Amygdala (tissue), 56 donors: ENCODE measurements at places on chromosomes 7 and 10.

DNA sequence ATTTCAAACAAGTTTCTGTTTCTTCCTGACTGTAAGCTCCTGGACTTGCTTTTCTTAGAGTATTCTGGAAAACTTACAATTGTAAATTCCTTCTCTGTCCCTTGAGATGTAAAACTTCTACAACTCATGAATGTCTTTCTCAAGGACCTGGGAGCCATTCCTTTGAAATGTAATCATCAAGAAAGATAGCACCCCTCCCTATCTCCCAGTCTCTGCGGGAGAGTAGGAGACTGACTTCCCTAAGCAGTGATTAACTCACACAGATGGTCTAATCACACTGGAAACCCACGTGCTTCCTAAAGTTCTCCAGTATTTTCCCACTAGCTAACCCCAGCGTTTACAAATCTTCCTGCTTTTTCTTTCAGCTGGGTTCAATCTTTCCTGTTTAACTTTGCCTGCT is 549.4 kb downstream of the SORCS1 start:
- no peak for DNase-seq

GRCh38 chr7:158730383-158731346 is 26.1 kb upstream of the NCAPG2 start:
- DNase-seq, result no peak

- DNase-seq, result no peak
Measured at GRCh38 chr7:40105879-40106473, 28.4 kb downstream of the MPLKIP start.

DNA sequence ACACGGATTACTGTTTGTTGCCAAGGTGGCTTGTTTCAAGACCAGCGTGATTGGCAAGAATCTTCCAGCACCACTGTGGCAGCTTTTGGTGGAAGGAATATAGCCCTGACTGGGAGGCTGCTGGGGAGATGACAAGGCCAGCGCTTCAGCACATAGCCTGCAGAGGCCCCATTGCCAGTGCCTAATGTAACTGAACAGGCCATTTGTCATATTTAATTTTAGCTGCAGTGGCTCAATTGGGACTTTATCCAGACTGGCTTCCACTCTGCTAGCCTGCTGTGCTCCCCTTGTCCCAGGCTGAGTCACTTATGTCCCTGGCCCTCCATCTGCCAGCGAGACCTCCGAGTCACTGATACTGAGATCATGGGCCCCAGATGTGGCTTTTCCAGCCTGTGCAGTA is 483.1 kb downstream of the GALNT17 start:
- no peak for DNase-seq

- DNase-seq, result no peak
Measured at GRCh38 chr10:7412237-7412927, 1.5 kb upstream of the SFMBT2 start.

DNA sequence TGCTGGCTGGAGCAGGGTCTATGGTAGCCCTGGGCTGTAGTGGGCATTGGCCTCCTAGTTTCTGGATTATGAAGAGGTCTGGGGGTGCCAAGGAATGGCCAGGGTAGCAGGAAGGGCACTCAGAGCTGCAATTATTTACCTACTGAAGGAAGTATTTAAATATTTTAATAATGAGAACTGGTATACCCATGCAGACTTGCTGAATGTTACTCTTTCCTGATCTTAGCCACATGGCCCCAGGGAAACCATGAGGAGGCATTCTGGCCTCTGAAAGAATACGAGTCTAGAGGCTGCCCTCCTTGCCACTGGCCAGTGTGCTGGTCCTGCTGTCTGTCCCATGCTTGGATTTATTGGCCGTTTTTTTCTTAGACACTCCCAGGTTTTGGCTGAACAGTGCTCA is 599.7 kb downstream of the LRMDA start:
- no peak for DNase-seq

DNA sequence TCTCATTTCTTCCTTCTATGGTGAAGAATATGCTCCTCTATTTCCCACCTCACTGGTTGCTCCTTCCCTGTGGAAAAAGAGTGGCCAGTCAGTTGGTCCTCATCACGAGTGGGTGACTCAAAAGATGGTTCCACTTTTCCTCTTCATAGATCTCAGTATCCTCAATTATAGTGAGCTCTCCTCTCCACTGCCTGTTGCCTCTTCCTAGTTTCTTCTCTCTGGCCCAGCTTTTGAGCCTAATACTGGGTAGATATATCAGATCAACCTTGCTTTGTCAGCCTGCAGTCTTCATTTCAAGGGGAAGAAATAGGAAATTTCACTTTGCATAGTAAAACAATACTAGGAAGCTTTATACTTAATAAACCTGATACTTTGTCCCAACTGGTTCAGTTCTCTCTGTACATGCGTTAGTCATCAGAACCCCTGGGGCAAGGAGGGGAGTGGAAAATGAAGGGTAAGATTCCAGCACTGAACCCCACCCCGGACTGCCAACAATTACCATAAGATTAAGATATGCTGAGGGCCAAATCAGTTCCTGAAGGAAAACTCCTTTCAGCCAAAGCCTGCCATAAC is 15.5 kb upstream of the WNT16 start:
- DNase-seq, result no peak

DNA sequence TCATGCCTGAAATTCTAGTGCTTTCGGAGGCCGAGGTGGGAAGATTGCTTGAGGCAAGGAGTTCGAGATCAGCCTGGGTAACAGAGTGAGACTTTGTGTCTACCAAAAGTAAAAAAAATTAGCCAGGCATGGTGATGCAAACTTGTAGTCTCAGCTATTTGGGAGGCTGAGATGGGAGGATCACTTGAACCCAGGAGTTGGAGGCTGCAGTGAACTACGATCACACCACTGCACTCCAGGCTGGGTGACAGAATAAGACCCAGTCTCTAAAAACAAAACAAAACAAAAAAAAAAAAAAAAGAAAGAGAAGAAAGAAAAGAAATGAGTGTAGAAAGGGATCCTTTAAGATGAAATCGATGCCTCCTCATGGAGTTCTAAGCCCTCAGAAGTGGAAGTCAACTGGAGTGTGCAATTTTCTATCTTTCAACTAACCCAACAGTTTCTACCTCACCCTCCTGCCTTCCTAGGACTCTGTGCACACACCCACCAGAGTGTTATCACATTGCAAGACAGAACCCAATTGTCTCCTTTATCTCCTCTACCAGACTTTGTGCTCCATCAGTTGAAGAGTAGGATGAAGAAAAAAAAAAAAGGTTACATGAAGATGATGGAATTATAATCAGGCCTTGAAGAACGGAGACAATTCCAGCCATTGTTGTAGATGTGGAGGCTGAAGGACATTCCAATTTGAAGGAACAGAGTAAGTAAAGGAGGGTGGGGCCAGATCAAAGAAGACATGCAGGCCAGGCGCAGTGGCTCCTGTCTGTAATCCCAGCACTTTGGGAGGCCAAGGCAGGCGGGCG is 26.9 kb downstream of the NYAP1 start:
- no peak for DNase-seq

GRCh38 chr7:44235066-44235465 is 34.3 kb downstream of the YKT6 start:
- DNase-seq, result no peak

- no peak for DNase-seq
Measured at GRCh38 chr7:101792051-101792681, 25.3 kb upstream of the CUX1 start.

DNA sequence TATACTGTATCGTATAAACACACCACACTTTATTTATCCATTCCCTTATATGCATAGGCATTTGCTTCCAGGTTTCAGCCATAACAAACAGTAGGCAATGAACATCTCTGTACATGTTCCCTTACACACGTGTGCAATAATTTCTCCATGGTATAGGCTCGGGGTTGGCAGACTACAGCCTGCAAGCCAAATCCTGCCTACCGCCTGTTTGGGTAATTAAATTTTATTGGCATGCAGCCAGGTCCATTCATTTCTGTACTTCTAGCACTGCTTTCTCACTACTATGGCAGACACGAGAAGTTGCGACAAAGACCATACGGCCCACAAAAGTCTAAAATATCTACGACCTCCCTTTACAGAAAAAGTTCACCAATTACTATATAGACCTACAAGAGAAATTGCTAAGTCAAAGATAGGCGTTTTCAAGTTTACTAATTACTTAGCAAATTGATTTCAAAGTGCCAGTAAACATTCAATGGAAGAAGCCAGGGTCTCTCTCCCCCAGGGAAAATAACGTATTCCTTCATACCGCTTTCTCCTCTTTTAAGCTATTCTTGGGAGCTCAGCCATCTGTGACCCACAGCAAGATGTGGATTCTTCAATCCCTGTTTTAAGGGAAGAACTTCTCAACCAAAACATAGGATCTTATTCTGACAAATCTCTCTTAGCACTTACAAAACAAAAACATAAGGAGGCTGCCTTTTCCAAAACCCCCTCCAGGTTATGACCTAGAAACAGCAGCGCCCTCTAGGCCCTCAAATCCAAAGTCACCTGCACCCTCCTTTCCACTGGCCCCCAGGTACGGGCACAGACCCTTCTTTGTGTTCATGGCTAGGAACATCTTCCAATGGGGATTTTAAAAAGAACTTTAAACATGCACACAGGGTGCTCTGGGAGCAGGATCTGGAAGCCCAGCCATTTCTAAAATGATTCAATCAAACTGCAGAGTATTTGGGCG is 100.5 kb downstream of the FGFR2 start:
- no peak for DNase-seq

DNA sequence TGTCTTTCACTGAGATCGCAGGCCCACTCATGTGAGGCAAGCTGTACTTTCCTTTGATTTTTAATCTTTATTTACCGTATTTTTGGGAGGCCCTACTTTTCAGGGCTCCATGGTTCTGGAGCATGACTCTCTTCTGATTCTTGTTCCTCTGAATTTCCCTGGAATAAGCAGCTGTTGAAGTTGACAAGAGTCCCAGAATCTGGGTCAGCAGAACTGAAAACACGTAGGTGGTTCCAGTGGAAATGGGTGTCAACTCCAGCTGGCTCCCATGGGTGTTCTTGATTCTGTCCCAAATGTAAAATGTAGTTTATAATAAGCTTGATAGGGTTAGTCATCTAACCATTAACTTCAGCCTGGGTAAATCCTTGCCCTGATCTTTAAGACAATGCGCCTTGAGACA is 409.4 kb downstream of the GATA3 start:
- DNase-seq, result no peak

GRCh38 chr7:127651556-127652332 is at the start of gene SND1:
TSS of gene SND1 (plus strand) at chr7:127652194. CDS start at chr7:127652374, 180 bp downstream.
- DNase-seq, result peak; percentile 94

- DNase-seq, result no peak
Measured at GRCh38 chr7:141232286-141233051, 158.6 kb downstream of the TMEM178B start.

- no peak for DNase-seq
Measured at GRCh38 chr10:5506246-5506645, 6.9 kb upstream of the CALML5 start.

DNA sequence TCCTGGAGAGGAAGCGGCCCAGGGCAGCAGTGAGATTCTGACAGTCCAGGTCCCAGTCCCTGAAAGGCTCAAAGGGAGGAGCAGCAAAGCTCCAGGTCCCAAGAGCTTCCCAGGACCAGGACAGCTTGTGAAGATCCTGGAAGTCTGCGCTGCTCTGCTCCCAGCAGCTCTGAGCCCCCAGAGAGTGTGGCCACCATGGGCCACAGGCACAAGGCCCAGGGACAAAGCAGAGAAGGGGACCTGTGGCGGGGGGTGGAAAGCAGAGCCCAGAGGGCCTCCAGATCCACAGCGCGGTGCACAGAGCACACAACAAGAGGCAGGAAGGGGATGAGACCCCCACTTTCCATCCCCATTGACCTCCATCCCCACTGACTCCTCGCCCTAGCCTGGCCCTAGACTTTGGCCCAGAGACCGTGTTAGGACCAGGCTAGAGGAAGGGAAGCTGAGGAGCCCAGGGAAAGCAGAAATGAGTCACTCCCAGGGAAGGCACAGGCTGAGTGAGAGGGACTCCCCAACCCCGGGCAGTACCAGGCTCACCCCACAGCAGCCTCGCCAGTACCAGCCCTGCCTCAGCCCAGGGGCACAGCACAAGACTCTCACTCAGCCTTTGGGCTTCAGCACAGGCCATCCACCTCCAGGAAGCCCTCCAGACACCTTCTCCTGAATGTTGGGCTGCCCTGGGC is 75.5 kb downstream of the GRID1 start:
- DNase-seq, result no peak

- no peak for DNase-seq
Measured at GRCh38 chr7:25861601-25862260, 290.3 kb upstream of the NFE2L3 start.

- no peak for DNase-seq
Measured at GRCh38 chr7:71842381-71842780, 569.8 kb downstream of the CALN1 start.

DNA sequence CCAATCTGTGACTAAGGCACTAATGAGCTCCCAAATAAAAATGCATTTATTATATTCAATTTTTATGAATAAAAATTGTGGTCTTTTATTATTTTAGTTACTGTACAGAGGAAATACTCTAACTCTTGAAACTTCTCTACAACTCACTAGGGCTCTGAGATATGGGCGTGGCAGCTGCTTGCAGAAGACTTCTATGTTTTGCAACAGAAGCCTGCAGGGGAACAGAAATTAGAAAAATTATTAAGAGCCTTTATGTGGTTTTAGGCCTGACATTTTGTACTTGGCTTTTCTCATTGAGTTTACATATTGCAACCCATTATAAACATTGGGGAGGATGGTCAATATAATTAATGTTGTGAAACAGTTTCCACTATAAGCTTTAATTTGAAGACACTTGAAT is 581.4 kb downstream of the TNS3 start:
- no peak for DNase-seq

DNA sequence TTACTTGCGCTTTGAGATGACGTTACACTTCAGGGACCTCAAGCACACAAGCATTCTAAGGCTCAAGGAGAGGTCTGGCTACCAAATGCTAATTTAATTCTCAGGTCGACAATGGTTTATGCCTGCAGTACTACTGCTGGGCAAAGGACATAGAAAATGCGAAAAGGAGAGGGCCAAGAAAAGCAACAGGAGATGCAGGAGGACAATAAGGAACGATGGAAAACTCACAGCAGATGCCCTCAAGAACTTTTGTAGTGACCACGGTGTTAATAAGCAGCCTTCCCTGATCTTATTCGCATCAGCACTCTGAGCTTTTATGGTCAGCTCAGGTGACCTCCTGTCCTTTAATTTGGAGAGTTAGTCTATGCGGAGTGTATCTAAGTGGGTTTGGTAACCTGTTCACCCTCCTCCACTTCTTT is 146.3 kb downstream of the GPR85 start:
- no peak for DNase-seq

DNA sequence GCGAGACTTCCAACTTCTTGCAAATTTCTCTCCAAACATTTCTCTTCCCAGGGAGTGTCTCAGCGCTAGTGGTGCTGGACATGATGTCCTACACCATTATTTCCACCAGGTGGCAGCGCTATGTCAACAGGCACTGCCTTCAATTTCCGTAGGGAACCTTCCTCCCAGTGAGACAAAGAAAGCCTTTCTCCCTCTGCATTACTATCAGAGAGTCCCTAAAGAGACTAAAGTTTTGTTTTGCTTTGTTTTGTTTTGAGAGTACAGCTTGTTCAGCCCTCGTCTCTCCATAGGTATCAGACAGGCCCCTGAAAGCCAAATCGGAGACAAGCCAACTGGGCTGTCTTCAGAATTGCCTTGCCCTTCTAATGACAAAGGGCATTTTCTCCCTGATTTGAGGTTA is 44.2 kb upstream of the GGCT start:
- peak; percentile 87 for DNase-seq

- no peak for DNase-seq
Measured at GRCh38 chr10:90125456-90126255, 424.3 kb downstream of the KIF20B start.
